ENCODE measurements at places on chromosomes 12 and 14.

DNA sequence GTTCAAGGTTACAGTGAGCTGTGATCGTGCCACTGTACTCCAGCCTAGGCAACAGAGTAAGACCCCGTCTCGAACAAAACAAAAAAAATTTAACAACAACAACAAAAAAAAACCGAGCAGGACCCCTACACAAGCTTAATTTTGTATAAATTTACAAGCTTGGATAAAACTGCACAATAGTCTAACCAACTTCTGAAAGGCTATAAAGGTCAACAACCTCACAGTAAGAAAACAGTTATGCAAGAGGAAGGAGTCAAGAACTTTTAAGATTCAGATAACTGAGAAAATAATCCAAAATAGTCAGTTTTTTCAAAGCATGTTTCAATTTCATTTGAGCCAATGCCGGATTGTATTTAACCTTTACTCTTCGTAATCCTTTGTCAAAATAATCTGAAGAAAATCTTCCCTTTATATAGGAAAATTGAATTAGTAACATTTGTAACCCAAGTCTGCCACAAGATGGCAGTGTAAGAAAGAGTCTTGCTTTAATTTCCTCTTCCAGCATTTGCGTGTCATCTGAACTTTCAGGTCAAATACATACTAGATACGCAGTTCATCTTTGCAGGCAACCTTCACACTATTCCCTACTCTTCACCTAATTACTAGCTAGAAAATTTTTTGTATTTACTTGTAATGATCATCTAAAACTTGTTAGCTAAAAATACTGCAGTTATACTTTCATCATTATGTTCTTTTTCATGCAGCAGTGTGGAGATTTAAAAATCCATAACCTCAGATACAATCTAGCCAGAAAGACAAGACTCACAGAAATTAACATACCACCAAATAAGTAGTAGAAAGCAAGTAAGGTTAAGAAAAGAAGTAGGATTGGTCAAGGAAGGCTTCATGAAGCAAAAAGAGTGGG lies 5.8 kb downstream of the CCNB1IP1 start:
- DNase-seq = peak; percentile 76

GRCh38 chr12:56644654-56645053 lies 1.1 kb downstream of the ATP5F1B start:
- no peak for DNase-seq

DNA sequence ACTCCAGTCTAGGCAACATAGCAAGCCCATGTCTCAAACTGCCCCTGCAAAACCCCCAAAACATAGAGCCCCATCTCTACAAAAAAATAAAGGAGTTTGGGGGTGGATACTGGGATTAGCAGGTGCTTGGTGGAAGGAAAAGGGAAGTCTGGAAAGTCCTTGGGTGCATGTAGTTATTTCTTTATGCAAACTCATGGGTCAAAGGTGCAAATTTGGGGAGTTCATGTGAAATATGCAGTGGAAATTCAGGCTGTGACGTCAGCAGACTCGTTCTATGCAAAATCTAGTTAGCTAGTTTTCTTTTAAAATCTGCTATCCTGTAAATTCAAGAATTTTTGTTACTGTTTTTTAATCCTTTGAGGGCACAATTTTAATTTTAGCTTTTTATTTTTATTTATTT lies 51.3 kb downstream of the GNS start:
- no peak for DNase-seq

DNA sequence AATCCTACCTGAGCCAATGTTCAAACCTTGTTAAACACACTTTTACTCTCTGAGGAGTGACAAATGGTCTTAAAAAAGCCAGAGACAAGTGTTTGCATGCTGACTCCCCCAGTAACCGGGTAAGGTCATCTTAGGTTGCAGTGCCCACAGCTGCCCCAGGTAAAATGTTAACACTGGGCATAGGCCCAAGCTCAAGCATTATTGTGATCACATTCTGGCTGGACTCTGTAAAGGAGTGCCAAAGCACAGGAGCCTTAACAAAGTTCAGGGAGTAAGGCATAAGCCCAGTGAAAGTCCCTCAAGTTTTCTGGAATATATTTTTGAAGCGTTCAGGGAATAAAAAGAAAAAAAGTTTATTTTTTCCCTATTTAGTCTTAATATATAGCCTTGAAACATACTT lies 8.6 kb downstream of the EDDM3A start:
- no peak for DNase-seq

DNA sequence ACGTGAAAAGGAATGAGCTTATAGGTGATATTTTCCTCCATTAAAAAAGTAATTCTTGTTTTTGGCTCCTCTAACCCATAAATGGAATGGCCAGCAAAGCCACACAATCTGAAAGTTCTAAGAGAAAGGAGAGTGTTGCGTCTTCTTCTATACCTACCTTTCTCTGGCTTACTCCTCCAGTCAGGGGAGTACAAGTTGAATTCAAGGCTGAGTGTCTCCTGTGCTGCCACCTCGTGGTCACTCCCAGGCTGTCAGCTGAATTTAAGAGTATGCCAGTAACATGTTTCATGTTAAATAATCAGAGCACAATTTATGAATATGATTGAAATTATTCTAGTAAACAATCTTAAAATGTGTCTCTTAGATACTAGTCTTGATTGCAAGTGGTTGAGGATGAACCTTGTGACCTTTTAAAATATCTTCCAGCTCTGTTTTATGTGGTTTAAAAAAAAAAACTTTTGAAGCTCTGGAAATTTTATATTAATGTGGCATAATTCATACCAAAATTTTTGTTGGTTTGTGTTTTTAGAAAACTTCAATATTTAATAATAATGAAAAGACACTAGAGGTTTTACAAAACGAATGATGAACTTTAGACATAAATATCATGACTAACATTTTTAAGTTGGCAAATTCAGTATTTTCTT lies 31.7 kb downstream of the PTHLH start:
- peak; percentile 32 for DNase-seq

DNA sequence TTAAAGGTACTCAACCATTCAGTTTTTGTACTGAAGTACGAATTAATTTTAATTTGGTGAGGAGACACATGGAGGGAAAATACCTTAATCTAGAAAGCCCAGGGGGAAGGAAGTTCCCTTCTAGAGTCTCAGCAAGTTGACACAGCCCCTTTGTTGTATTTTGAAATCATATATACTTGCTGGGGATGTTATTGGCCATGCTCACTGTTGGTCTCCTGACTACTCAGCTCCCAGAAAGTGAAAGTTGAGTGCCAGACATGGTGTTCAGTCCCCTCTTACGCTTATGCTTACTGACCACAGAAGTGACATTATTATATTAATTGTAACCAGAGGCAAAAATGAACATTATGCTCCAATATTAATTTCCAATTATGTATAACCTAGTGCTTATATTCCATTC lies 28.1 kb downstream of the ARF6 start:
- no peak for DNase-seq

DNA sequence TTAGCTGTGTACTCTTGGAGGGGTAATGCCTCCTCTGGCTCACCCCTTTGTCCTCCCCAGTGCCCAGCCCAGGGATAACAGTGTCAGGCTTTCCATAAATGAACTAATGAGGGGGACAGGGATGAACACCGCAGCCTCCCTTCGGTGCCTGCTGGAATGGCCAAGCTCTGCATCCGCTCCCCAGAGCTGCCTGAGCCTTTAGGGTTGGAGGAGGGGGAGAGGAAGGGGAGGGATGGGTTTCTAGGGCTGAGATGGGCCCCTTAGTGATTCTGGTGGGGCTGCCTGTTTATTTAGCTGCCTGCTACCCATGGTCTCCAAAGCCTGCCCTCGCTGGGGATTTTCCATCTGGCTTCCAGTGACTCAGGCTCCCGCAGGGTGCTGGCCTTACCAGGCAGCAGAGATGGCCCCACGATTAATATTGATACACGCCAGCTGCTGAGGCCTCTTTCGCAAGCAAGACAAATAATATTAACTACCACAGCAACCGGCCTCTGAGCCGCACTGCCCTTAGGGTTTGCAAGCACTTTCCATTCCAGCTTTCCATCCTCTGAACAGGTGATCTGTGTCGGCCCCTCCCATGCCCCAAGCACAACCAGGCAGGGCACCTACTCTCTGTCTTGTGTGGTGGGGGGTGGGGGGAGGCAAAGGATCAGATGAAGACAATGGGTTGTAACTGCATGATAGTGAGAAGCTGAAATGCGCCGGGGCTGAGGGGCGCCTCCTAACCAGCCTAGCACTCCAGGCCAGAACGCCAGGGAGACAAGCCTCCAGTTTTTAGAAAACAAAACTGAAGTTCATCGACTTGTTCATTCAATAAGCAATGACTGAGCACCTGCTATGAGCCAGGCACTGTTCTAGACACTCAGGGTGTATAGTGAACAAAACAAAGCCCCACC lies 56.7 kb downstream of the C14orf132 start:
- no peak for DNase-seq

DNA sequence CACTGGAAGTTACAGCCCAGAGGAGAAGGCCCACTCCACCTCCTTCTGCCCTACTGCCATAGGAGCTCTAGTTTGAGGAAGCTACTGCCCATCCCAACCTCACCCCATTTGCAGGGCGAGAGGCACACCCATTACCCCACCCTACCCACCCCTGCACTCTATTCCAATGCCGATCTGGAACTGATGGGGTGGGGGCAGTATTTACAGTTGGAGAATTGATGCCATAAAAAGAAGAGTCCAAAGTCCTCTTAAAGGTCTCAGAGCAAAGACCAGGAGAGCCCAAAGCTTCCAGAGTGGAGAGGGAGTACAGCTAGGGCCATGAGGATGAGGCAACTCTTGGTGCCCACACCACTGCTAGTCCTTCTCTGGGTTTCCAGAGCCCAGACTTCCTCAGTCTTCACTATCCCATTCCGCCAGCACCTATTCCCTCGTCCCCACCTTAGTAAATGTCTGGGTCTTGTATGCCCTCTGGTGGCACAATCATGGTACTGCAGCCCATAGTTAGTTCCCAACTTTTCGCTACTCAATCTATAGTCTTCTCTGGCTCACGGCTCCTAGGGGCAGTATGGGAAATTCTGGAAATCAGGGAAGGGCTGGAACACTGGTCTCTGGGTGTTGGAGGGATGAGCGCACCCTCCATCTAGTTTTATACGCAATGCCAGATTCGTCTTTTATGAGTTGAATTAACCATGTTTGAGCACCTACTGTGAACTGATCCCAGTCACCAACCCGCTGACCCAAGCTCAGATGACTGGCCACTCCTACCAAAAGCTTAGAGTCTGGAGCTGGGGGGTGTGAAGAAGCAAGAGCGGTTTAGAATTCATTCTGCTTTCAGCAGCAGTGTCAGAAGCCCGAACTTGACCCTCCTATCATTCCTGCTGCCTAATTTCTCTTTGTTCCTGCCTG lies 6.9 kb upstream of the ADCY6 start:
- peak; percentile 76 for DNase-seq

GRCh38 chr14:96102081-96102856 lies 63.1 kb downstream of the C14orf132 start:
- no peak for DNase-seq

DNA sequence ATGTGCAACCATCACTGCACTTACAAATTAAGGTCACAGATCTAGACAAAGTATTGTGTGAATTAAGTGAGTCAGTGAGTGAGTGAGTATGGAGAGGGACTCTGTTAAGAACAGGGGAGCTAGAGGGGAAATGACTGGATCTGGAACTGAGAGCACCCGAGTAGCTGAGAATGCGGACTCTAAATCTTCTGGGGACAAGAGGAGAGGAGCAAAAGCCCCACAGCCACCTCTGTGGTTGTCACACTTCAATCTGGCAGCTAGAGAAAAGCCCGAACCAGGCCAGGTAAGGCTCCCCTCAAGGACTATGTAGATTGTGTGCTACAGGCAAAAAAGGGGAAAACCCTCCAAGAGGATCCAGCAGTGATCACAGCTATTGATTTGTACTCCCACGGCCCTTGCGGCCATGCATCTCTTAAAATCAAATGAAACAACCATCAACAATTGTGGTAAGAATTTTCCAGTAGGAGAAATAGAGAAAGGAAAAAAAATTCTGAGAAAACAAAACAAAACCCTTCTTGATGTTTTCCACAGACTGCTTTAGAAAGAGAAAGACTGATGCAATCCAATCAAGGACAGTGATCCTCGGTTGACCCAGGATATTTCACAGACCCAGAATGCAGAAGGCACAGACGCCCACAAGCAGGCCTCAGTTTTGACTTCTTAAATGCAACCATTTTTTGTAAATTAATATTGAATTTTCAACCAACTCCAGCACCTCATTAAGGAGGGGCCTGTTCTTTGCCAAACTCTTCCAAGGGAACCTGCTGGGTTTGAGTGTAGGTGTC lies 109.6 kb downstream of the SLC38A6 start:
- no peak for DNase-seq

DNA sequence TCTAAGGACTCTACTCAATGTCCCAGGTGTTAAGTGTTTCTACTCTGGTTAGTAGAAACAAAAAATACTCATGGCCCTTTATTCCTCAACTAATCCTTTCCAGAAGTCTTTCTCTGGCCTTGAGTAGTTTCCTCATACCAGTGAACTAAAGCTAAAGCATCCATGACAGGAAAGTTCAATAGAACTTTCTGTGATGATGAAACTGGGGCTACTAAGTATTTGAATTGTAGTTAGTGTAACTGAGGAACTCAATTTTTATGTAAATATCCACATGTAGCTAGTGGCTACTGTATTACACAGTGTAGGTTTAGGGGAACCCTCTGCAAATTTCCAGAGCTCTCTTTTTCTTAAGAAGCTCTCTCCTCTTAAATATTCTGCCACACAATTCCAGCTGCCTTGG lies 63.7 kb downstream of the R3HDM2 start:
- DNase-seq = no peak

GRCh38 chr14:67955261-67955660 lies 135.7 kb downstream of the RAD51B start:
- no peak for DNase-seq

- no peak for DNase-seq
Observed at GRCh38 chr14:76174982-76175381, 23.3 kb downstream of the GPATCH2L start.

- no peak for DNase-seq
Observed at GRCh38 chr12:51160814-51161459, 12.0 kb downstream of the TFCP2 start.

GRCh38 chr14:72523424-72524294 lies 370.2 kb downstream of the DPF3 start:
- no peak for DNase-seq

DNA sequence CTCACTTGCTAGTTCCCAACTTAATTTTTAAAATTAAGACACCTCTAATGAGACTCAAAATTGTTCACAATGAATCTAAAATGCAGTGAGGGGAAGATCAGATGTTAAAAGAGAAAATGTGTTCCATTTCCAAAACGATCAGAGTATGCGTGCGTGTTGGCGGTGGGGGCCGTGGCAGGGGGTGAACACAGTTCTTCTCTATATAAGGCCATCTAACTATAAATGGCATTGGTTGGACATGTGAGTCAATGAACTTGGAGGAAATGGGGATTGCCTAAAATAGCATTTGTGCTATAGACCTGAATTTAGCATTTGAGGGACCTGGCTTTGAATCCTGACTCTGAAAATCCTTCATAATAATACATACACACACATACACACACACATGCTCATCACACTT lies 149.4 kb downstream of the FOXN3 start:
- no peak for DNase-seq
